ENCODE measurements at places on chromosomes 2 and 18.

GRCh38 chr2:26193578-26194231, 20.8 kb downstream of the GAREM2 start:
- no peak for DNase-seq

GRCh38 chr2:203689426-203690116, 16.9 kb upstream of the CD28 start:
- DNase-seq: no peak

- no peak for DNase-seq
These were observed 91.7 kb downstream of the MDH1 start for GRCh38 chr2:63680455-63680854.

- DNase-seq: no peak
These were observed 3.7 kb upstream of the SIX3 start for GRCh38 chr2:44937688-44938240.

DNA sequence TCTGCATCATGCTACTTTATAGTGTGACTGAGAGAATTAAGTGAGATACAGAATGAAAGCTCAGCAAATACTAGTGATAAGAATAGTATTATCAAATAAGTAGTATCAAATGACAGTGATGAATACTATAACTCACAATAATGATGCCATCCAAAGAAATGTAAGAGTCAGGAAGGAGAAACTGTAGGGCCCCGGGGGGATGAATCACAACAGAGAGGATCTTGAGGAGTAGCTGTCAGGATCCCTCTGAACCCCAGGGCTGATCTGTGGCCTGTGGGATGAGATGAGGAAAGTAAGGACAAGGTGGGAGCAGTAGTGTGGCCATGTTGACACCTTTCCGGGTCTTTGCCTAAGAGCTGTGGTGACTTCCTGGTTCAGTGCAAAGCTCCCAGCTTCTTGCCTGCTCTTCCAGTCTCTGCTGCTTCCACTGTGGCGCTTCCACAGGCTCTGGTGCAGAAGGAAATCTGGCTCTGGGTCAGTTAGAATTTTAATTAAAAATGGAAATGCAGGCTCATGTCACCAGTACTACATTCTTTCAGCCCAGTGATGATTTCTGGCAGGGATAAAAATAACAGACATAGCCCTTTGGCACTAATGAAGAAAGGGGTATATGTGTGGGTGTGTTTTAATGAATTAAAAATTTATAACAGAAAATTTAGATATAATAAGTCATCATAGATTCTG, 166.9 kb downstream of the MYO3B start:
- DNase-seq: no peak

- no peak for DNase-seq
These were observed 25.7 kb downstream of the ADI1 start for GRCh38 chr2:3493615-3494007.

- DNase-seq: no peak
These were observed 140.4 kb downstream of the FTCDNL1 start for GRCh38 chr2:199710551-199710950.

DNA sequence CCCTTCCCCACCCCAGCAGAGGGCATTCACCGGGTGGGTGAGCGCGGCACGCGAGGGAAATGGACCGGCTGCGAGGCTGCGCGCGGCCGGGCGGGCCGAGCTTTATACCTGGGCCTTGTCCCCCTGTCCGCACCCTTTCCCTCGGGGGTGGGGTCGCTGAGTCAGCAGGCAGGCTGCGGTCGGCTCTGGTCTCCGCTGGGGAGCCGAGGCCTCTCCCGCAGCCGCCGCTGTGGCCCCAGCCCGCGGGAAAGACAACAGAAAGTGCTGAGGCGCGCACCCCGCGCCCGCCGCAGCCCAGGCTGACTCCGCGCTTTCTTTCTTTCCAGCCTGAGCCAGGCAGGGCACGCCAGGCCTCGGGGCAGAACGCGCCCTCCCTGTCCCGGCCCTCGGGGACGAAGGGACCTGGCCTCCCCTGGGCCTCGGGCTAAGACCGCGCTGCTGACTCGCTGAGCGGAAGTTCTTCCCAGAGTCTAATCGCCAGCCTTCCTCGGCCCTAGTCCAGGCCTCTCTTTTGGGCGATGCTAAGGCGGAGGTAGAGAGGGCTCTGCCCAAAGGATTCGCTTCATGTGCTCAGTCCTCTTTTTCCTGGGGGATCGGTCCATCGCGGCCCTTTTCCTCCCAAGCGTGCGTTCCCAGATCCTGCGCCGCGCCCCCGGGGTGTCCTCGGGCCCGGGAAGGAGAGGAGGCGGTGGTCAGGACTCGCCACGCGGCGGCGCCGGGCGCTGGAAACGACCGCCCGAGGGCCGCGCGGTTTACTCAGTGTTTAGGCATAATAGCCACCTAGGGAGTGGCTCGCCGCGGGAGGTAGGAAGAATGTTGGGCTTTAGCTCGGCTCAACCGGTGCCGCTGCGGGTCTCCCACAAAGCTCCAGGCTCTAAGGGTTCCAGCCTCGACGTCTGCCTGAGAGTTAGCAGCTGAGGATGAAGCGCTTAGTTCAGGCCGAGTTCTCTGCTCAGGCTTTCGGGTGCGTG, at the start of gene CRYBA2:
Gene CRYBA2, minus strand, starts transcription at position 78 of the 971 bp plus-strand sequence. CDS start 246 bp downstream, outside the sequence.
- DNase-seq: no peak

GRCh38 chr2:240018071-240018750, 6.9 kb downstream of the NDUFA10 start:
- no peak for DNase-seq

- no peak for DNase-seq
These were observed 89.4 kb upstream of the SLC38A11 start for GRCh38 chr2:165044505-165045303.

DNA sequence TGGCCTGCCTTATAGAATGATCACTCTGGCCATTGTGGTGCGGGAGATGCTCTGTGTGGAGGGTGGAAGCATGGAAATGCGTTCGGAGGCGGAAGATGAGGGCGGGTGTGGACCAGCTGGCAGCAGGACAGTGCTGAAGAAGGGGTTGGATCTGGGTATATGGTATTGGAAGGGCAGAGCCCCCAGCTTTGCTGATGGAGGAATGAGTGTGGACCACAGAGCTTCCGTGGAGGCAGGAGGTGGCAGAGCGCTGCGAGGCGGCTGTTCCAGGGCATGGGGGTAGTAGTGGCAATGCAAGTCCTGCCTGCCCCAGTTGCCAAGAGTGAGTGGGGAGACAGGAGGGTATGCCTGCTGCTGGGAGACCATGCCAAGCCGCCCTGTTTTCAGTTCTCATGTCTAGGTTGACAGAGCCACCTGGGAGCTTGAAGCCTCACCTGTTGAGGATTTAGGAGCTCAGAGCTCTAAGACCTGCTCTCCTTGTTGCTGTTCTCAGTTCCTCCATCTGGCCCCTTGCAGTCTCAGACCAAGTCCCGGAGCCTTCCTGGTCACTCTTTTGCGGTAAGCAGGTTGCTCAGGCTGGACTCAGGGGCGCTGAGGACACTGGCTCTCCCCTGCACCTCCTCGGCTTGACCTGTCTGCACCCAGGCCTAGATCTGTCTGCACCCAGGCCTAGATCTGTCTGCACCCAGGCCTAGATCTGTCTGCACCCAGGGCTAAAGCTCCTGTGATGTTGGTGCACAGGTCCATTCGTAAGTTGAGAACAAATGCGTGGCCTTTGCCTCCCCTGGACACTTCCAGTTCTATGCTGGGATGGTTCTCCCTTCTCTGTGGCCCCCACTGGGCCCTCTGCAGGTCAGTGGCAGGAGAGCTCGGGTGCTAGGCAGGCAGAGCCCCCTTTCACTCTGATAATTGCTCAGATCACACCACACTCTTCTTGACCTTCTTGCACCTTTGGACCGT, 290.5 kb upstream of the HS6ST1 start:
- DNase-seq: no peak

DNA sequence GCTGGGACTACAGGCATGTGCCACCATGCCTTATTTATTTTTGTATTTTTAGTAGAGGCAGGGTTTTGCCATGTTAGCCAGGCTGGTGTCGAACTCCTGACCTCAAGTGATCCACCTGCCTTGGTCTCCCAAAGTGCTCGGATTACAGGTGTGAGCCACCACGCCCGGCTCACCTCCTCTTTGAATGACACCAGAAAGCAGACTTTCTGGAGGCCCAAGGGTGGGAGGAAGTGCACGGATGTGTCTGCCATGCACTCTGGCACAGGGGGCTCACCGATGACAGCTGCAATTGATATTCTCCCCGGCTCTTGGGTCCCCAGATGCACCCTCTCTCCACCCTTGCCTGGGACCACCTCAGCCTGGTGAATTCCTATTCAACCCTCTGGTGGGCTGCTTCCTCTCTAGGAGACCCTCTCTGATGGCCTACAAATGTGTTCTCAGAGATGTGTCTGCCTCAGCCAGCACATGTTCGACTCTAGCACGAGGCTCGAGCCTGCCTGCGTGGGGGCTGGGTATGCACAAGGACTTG, 87.3 kb downstream of the SEPTIN10 start:
- DNase-seq: no peak

GRCh38 chr2:147015591-147015990, 829.2 kb upstream of the ACVR2A start:
- DNase-seq: no peak

DNA sequence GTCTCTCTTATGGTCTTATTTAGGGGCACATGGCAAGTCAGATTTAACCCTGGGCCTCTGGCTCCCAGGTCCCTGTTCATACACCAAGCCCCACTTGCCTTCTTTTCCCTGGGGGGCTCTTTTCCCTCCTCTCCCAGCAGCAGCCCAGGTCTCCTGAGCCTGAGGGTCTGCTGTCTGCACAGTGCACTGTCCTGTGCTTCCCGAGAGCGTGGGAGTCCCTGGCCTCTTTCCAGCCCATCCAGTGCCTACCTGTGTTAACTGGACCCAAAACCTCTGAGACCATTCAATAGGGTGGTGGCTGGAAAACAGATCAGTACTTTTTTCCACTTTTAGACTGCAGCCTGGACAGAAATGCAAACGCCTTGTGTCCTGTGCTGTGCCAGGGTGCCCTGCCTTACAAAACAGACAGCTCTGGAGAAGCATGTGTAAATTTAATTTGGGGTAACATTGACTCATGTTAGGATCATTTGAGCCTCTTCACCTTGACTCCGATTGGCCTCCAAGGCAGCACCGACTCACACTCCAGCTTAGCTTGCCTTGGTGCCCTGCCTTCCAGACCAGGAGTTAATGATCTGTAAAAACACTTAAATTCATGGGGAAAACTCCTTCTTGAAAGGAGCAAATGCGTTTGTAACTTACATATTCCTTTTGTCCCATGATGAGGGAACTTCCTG, 34.3 kb downstream of the TWIST2 start:
- DNase-seq: no peak

- no peak for DNase-seq
These were observed 8.4 kb upstream of the CTLA4 start for GRCh38 chr2:203859030-203859789.

- no peak for DNase-seq
These were observed 630.9 kb downstream of the NYAP2 start for GRCh38 chr2:226030369-226030768.

DNA sequence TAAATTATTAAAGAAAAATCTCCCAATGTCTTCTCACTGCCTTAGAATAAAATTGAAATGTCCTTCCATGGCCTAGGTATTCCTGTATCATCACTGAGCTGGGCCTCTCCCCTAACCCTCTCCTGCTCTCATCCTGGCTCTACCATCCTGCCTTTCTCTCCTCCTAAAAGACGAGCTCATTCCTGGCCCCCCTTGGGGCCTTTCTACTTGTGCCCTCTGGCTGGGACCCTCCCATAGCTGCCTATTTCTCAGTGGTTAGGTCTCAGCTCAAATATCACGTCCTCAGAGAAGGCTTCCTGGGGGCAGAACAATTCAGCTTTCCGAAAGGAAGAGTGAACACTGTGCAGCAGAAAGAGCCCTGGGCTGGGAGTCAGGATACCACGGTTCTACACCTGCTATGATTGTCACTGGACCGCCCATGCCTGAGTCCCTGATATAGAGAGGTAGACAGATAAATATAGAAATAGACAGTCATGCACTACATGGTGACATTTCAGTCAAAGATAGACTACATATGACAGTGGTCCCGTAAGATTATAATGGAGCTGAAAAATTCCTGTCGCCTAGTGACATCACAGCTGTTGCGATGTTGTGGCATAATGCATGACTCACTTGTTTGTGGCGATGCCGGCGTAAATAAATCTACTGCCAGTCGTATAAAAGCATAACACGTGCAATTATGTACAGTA, 9.4 kb downstream of the DNPEP start:
- DNase-seq: no peak

DNA sequence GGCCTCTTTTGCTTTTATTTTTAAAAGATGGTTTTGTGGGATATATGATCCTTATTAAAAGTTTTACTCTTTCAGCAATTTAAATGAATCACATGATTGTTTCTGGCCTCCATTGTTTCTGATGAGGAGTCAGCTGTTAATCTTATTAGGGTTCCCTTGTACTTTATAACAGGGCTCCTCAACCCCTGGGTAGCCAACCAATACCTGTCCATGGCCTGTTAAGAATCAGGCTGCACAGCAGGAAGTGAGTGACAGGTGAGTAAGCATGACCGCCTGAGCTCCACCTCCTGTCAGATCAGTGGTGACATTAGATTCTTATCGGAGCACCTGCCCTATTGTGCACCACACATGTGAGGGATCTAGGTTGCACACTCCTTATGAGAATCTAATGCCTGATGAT, 45.1 kb upstream of the FAM98A start:
- DNase-seq: no peak

GRCh38 chr2:45755585-45756335, 104.3 kb downstream of the PRKCE start:
- no peak for DNase-seq

DNA sequence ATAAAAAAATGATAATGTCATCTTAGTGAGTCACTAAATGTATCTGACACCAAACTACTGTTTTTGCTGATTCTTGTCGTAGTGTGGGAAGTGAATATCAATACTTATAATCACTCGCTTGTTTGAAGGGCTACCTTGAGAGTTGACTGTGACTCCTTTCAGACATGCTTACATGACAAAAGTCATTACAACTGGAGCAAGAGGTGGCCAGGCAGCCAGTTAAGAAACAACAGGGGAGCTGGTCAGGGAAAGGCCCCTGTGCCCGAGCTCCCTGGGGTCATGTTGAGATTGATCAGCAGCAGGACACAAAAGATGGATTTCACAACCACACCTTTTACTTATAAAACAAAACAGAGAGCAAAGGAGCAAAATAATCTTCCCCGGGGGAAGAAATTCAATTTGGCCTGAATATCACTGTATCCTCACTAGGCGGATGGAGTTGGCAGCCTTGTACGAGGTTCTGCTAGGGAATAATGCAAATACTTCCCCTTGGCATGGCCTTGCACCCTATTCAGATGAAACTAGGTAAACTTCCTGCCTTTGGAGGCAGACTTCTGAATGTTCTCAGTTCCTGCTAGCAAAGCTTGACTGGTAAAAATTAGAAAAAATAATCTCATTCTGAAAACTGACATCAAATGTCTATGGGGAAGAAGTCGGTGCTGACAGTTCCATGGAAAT, 101.2 kb downstream of the DYNC1I2 start:
- no peak for DNase-seq

DNA sequence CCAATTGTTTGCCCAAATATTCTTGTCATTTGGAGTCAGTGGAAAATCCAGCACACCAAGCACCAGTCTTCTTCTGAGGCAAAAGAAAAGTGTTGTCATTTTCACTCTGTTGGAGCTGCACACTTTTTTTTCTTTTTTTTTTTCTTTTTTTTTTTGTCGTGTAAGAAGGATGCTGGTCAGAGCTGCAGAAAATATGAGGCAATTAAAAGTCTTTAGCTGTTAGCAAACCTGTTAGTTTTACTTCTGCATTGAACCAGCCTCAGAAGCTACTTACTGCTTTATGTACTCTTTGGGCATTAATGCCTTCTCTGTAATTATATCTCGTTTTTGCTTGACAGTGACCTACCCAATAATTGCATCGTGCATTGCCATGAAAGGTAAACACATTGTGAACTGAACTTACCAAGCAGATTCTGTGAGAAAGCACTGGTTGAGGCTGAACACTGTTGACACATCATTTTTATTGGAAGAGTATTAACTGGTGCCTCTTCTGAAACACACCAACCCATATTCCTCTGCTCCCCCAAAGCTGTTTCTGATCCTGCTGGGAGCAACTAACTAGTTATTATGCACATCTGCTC, 165.4 kb downstream of the CAPN13 start:
- no peak for DNase-seq

Measured in GDM1 (cell line).